Eye (tissue), 1 donor: ENCODE measurements at places on chromosomes 12 and 14.
A peak's percentile ranks its signal among the peaks of the same experiment; 100 is the strongest.

DNA sequence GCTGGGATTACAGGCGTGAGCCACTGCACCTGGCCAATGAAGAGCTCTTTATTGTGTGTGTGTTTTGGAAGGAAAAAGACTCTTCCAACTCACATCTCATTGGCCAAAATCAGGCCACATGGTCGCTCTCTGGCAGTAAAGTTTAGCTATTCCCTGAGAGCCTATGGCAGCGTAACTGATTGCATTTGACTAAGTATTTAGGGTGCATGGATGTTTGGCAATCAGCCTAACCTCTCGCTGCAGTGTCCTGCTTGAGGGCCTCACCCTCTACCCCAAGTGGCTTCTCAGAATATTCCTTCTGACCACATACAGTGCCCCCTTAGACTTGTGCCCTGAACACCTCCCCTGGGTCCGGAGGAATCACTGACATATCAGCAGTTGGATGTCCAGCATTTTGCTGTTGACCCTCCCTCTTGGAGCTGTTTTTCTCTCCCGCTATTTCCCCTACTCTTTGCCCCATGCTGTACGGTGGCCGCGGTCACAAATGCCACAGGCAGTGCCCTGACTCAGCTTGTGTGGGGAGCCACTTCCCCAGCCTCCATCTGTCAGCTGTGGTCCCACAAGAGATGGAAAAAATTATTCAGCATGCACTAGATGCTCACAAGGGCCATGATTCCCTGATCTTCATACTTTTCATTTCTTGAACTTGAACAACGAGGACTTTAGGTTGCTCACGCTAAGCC, 9.5 kb downstream of the PHETA1 start:
- no peak for DNase-seq

GRCh38 chr12:44774815-44775411, 101.2 kb downstream of the NELL2 start:
- peak; percentile 43 for DNase-seq

DNA sequence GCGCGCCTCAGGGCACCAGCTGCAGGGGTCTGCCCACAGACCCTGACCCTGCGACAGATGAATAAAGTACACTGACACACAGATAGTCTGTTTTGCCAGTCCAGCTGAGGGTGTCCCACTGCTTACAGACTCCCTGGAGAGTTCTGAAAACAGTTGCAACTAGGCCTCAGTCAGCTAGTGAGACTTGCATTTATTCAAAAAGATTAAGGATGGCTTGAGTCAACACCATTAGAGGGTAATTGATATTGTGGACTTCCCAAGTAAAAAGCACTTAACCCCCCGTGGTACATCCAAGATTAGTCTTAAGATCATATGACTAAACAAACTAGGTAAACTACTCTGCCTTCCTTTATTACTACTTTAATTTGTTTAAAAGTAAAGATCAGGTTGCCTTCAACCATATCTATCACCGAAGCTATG, 11.1 kb upstream of the PSEN1 start:
- DNase-seq: no peak

- peak; percentile 35 for DNase-seq
Measured at GRCh38 chr14:28596391-28596790, 170.2 kb upstream of the FOXG1 start.

- DNase-seq: no peak
Measured at GRCh38 chr14:64089920-64090319, 204.3 kb downstream of the ESR2 start.

DNA sequence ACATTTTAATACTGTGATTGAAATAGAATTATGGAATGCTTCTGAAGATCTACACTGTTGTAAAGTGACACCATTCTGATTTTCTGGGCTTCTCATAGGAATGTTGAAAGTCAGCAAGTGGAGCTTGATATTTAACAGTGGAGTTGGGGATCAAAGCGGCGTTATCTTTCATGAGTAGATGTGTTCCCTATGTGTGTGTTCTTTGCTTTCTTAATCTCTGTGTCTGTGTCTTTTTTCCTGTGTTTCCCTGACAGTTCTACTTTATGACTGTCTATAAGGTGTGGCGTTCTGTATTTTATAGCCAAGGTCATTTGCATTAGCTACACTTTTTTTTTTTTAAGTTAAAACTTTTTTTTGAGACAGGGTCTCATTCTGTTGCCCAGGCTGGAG, 24.7 kb downstream of the SYNE2 start:
- no peak for DNase-seq

- no peak for DNase-seq
Measured at GRCh38 chr12:84624601-84625000, 288.0 kb downstream of the SLC6A15 start.

- no peak for DNase-seq
Measured at GRCh38 chr12:40854604-40855003, 162.4 kb downstream of the CNTN1 start.

GRCh38 chr14:102928412-102929240, 6.2 kb downstream of the AMN start:
- peak; percentile 83 for DNase-seq

DNA sequence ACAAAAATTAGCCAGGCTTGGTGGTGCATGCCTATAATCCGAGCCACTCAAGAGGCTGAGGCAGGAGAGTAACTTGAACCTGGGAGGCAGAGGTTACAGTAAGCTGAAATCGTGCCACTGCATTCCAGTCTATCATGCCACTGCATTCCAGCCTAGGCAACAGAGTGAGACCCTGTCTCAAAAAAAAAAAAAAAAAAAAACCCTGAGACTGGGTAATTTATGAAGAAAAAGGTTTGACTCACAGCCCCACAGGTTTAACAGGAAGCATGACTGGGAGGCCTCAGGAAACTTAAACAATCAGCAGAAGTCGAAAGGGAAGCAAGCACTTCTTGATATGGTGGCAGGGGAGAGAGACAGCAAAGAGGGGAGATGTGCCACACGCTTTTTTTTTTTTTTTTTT, 123.2 kb downstream of the GXYLT1 start:
- no peak for DNase-seq

- DNase-seq: peak; percentile 87
Measured at GRCh38 chr12:106919910-106920544, 35.7 kb upstream of the TMEM263 start.

DNA sequence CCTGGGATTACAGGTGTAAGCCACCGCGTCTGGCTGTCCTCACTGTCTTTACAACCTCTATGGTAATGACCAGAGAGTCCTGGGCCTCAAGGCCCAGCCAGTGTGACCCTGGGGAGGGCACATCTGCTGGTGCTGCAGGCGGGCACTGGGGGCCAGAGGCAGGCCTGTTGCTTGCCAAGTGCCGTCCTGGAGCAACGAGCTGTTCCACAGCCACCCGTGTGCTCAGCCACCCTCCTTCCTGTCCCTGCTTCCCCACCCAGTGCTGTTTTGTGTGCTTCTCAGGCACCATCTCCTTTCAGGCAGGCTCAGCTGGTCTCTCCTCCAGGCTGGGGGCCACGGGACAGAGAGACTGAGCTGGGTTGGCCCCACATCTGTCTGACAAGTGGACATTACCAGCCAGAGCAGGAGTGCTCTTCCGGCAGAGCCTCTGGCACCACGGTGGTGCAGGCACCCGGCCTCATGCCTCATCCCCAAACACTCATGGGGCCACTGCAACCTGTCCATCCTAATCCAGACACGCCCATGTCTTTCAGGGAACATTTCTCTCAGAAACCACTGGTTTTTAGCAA, 9.0 kb downstream of the SLC25A47 start:
- DNase-seq: no peak
